ENCODE measurements at places on chromosomes 16 and 17.
A peak's percentile ranks its signal among the peaks of the same experiment; 100 is the strongest.

DNA sequence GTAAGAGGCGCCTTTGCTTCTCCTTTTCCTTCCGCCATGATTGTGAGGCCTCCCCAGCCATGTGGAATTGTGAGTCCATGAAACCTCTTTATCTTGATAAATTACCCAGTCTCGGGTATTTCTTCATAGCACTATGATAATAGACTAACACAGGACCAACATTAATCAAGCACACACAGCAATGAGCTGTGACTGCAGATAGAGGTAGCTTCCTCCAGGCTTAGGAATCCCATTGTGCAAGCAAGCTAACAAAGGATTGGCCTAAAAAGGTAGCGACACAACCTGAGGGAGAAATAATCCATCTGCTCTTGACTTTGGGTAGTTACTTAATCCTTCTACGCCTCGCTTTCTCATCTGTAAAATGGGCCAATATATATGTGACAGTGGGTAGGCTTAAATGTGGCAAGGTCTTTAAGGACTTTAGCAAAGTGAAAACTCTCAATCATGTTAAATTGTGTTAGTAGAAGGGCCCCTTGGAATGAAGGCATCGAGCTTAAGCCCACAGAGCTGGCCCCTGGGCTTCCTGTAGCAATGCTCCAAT, 393.6 kb downstream of the SOX9 start:
- peak; percentile 51 for DNase-seq

GRCh38 chr16:8182761-8183160, 407.6 kb downstream of the TMEM114 start:
- DNase-seq: no peak

DNA sequence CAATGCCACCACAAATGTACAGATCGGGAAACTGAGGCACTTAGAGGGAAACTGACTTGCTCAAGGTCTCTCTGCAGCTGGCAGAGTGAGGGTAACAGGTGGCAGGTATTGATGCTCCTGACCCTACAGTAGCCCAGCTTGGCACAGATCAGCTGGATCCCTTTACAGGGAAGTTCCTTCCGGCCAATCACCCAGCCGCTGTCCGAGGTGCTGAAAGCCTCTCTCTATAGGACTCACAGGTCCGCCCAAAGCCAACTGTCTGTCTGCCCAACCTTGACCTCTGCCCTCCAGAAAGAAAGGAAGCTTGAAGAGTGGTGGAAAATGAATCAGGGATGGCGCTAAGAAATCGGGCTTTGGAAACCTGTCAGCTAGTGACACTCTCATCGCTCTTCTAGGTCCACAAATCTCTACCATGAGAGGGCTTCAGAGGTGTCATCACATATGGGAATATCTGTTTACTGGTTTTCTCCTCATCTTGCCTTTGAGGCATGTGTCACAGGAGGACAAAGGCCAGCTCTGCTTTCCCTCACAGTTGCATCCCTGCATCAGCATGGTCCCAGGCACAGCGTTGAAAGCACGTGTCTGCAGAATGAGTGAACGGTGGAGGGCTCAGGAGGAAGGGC, 246.2 kb downstream of the KATNIP start:
- DNase-seq: peak; percentile 33

DNA sequence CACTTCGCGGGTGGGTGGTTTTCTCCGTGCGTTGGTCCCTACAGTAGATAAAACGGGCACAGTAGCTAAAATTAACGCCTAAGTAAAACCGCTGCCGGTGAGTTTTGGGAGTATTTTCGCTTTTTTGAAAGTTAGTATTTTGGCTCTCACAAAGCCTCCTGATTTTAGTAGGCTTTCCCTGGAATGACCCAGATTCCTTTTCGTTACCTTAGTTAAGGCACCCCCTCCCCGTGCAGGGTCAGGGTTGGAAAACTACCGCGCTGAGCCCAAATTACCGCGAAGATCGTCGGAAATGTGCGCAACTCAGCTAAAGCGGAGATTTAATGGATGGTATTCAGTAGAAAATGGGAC, 28.3 kb upstream of the ST6GALNAC1 start:
- peak; percentile 16 for DNase-seq

DNA sequence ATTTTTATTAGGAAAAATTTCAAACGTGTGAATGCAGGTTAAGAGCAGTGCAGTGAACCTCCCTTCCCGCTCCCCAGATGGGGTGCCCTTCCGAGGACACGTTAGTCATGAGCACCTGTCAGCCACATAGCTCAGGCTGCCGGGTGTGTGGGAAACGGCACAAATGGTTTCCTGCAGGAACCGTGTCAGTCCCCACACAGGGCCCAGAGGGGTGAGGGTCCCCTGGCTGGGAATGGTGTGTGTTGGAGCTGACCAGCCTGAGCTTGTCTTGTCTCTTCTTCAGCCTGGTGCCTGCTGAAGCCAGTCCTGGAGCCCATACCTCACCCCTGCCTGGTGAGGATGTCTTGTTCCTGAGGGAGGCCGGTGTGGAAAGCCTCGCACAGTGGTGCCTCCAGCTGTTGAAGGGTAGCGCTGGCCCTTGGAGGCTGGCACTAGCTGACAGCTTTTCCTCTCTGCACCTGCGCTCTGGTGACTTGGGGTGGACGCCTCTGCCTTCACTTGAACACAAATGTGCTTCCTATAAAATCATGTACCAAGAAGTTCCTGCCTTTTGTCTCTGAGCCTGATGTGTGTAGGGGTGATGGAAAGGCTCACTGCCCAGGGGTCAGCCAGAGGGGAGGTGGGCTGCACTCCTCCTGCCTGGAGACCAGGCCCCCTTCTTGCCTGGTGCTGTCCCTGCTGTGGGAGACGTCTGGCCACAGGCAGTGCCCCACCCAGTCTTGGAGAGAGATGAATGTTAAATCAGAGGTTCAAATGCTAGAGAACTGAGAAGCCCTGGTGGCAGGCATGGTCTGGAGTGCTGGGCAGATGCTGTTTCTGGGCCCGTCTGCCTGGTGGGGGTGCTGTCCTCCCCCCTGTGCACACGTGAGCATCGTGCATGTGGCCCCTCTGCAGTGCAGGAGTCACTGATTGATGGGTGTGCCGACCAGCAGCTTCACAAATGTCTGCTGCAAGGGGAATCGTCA, 102.6 kb upstream of the ZNF750 start:
- DNase-seq: no peak

GRCh38 chr16:85284141-85284817, 172.0 kb upstream of the CIBAR2 start:
- DNase-seq: no peak

DNA sequence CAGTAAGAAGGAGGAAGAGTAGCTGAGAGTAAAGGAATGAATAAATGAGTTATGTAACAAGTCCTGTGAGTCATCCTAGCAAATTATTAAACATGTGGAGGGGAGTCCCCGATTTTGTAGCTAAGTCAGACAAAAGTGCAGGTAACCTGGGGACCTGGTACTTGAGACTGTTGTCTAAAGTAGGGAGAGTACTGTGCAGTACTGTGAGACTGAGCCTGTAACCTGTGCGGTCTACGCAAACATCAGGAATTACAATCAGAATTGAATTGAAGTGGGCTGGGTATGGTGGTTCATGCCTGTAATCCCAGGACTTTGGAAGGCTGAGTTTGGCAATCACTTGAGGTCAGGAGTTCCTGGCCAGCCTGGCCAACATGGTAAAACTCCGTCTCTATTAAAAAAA, 35.7 kb downstream of the IKZF3 start:
- no peak for DNase-seq

GRCh38 chr16:64872101-64872500, 249.8 kb downstream of the CDH11 start:
- no peak for DNase-seq

DNA sequence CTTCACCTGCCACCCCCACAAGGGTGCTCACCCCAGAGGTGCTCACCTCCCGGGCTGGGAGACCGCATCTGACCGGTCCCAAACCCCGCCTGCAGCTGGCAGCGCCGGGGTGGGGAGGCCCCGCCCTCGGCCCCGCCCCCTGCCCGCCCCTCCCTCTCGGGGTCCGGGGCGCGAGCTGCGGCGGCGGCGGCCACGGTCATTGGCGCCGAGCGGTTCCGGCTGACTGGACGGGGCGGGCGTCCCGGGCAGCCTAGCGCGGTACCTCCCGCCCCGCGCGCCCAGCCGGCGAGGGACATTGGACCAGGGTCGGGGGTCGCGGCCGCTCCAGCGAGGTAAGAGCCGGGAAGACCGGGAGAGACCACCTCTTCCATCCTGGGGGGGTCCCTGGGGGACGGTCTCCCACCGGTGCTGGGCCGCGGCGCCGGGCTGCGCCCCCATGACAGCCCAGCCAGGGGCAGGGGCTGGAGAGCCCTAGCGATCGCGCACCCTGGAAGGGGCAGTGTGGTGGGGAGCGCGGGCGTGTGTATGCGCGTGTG, at the start of gene CACNG5:
TSS of gene CACNG5 (plus strand) at position 199 of the 536 bp plus-strand sequence. CDS start 42,216 bp downstream, outside the sequence.
- no peak for DNase-seq

DNA sequence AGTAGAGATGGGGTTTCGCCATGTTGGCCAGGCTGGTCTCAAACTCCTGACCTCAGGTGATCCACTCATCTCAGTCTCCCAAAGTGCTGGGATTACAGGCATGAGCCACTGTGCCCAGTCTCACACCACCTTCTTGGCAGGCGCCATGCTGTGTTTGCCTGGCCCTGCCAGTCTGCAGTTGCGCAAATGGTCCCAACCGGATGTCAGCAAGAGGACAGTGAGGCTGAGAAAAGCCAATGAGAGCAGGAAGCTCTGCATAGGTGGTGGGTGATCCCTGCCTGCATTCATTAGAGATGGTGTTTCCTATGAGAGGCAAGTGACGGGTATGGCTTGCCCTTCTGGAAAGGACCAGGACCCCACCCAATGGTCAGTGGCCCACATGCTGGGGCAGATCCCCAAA, 59.3 kb downstream of the PECAM1 start:
- DNase-seq: no peak

GRCh38 chr17:37138571-37139120, 189.9 kb downstream of the AATF start:
- DNase-seq: no peak

GRCh38 chr16:48194828-48195556, 39.2 kb upstream of the ABCC12 start:
- DNase-seq: no peak

DNA sequence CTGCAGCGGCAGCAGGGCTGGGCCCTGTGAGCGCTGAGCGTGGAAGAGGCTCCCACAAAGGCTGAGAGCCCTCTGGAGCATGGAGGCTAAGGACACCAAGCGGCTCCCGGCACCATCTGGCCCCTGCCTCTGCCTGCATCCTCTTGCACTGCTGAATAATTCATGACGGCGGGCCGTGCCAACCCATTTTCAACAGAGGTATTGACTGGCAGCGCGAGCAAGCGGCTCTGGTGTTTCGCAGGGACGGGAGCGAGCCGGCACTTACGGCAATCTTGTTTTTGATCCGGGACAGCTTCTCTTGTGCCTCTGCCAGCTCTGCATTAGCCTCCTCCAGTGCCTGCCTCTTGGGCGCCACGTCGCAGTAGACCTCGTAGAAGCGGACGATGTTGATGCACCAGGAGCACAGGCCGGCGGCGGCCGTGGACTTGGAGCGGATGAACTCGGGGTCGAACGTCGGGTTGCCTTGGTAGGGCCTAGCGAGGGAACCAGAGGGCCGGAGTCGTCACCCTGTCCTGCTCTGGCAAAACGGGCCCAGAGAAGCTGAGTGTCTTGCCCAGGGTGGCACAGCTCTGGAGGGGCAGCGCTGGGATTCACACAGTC, 80.4 kb downstream of the PGS1 start:
- no peak for DNase-seq

GRCh38 chr17:64399071-64399766, 8.6 kb upstream of the PECAM1 start:
- DNase-seq: peak; percentile 24

DNA sequence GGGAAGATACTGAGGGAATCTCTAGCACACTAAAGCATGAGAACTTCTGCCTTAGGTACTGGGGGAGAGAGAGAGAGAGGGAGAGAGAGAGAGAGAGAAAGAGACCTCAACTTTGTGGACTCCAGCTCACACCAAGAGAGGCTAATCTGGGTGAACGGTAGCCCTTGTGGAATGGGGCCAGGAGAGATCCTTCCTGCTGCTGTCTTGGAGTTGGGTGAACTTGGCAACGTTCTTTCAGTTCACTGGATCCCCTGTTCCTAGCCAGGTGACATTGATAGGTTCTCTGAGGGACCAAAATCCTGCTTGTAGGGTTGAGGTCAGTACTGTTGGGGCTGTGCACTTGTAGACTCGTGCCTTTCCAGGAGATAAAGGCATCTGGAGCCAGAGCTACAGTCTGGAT, 26.5 kb upstream of the WFIKKN2 start:
- no peak for DNase-seq

- no peak for DNase-seq
Observed at GRCh38 chr16:79687249-79688130, 87.0 kb upstream of the MAF start.

- no peak for DNase-seq
Observed at GRCh38 chr16:12804395-12804794, 708 bp upstream of the CPPED1 start.

- DNase-seq: no peak
Observed at GRCh38 chr16:7257016-7257415, 75.6 kb upstream of the RBFOX1 start.

DNA sequence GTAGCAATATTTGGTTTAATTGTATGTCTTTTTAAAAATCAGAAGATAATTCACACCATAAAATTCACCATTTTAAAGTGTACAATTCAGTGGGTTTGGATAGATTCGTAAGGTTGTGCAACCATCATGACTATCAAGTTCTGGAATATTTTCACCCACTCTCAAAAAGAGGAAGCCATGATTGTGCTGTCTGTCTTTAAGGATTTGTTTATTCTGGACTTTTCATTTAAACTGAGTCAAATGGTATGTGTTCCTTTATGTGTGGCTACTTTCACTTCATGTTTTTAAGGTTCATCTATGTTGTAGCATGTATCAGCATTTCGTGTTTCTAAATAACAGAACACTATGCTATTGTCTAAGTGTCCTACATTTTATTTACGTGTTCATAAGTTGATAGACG, 68.1 kb upstream of the CPHXL start:
- no peak for DNase-seq

GRCh38 chr16:24759006-24759405, 29.6 kb downstream of the TNRC6A start:
- DNase-seq: peak; percentile 59

DNA sequence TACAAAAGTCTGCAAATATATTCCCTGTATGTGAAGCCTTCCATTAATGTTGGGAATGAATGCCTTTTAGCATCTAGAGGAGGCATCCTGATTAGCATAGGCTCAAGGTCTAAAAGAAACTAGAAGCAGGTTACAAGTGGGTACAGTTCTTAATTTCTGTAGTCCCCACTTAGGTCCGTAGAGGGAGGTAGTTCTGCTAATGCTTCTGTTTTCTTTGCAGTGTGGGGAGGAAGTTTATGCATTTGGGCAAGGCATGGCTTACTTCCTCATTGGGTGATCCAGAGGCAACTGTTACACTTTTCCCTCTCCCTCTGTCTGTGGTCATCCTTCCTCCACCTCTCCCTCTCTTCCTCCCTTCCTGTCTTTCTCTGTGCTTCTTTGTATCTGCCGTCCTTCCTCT, 108.4 kb upstream of the ZKSCAN2 start:
- DNase-seq: no peak

DNA sequence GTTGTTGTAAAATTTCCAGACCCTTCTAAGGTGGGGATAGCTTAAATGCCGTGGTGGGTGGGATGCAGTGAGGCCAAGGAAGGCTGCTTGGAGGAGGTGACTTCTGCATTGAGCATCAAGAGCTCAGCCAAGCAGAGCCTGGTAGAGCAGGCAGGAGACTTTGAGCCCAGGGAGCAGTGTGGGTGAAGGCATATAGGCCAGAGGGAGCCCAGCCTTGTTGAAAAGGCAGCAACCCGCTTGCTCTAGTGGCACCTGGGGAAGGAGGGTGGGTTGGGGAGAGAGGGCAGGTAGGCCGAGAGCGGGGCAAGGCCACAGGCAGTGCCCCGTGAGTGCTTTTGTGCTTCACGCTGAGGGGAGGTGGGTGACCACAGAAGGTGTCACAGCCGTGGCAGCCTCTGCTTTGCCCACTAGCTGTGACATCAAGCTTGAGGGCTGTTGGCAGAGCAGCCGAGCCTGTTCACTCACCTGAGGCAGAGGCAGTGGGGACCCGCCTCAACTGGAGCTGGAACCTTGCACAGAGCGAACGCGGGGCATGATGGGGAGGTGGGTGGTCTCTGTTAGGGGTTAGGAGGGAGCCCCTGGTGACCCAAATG, 56.1 kb downstream of the IRF8 start:
- no peak for DNase-seq
